ENCODE measurements at places on chromosomes 11 and 22.

GRCh38 chr22:22848364-22848866, 39.2 kb upstream of the IGLL5 start:
- DNase-seq, result no peak

DNA sequence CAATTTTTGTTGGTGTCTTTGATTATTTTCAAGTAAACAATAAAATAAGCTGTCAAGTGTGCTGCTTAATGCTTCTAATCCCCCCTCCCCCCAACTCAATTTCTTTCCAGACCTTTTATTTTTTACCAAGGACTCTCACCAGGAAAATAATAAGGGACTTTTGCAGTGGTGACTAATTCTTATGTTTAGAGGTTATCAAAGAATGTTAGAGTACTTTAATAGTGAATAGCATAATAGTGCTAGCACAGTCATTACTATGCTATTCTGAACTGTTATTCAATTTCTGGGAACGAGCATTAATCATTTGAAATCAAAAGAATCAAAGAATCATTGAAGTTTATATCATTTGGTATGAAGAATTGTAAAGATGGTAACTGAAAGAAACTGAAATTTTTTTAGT, 251.4 kb downstream of the DDX10 start:
- DNase-seq, result no peak

GRCh38 chr11:123509737-123510578, 79.9 kb downstream of the GRAMD1B start:
- DNase-seq, result no peak

DNA sequence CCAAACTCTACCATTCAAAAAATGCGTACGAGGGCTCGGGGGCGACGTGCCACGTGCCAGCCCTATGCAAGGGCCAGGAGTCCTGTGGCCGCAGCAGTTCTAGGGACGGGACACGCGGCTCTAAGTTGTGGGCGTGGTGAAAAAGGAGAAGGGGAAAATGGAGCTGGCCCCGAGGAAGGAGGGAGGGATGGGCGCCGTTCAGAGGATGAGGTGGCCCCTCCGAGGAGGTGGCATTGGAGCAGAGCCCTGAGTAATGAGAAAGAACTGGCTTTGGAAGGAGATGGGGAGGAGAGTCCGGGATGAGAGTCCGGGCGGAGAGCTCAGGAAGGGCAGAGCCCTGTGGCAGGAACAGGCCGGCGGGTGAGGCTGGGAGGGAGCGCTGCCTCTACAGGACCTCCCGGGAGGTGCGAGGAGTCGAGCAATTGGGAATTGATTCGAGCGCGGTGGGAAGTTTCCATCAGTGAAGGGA, 21.0 kb downstream of the OTUB1 start:
- no peak for DNase-seq
